ENCODE measurements at places on chromosomes 2 and 18.

DNA sequence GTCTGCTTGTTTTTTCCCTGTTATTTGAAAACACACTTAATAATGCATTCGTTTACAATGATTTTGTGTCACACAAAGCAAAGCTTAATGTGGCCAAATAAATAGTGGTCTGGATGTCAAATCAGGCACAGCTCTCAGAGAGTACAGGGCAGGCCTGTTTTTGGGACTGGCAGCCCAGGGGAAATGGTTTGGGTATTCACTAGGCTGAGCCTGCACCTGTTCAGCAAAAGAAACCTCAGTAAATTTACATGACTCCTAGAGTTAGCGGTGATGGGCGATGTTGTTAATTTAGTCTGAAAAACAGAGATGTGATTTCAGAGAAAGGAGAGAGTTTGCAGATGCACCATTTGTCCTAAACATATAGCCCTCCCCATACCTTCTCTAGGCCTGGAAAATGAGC lies 197.1 kb downstream of the ALK start:
- no peak for DNase-seq

- no peak for DNase-seq
Observed at GRCh38 chr2:48912110-48912509, 156.6 kb upstream of the LHCGR start.

GRCh38 chr18:49678440-49678839 lies 116.6 kb downstream of the LIPG start:
- DNase-seq: no peak

DNA sequence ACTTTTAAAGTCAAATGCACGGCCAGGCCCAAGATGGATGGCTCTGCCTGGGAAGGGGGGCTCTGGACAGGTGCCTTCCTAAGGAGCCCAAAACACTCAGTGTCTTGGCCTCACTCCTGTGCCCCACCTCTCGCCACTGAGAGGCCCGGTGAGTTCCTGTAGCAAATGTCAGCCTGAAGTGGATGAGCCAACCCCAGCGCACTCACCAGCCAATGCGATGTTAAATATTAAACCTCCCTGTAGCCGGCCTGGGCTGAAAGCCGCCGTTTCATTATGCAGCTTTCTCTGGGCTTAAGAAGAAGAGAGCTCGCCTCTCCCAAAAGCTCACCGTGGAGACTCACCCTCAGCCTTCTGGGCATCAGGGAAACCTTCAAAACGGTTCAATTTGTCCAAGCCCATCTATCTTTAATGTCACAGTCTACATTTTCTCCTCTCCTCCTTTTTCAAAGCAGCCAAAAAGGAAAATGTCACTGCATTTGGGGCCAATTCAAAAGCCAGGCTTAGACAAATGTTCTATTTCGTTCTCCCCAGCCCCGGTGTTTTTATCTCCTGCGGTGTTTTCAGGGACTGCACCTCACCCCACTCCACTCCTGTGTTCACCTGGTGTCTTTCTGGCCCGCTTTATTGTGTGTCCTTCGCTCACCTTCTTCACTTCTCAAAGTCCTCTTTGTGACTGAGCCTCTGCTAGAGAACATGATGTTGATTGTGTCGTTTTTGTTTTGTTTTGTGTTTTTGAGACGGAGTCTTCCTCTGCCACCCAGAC lies 124.0 kb downstream of the NRP2 start:
- DNase-seq: no peak

DNA sequence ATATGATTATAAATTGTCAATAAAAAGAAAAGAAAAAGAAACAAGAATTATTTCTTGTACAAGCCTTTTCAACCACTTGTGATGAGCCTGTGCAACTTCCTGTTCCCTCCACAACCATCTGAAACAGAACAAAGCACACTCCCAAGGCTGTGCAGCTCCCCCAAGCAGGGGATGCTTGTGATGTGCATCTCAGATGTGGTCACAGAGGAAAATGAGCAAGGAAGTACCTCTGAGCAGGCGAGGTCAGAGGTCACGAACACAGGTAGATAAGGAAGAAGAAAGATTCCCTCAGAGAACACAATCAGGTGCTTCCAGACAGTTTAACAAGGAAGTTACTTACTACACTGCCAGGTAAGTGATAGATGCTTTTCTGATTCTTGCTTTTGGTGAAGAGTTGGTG lies 274.8 kb upstream of the SLC39A10 start:
- peak; percentile 13 for DNase-seq

- DNase-seq: no peak
Observed at GRCh38 chr2:15059870-15060512, 427.5 kb downstream of the LRATD1 start.

GRCh38 chr18:3806656-3807055 lies 356.7 kb downstream of the TGIF1 start:
- no peak for DNase-seq

- no peak for DNase-seq
Observed at GRCh38 chr2:66562304-66562685, 127.4 kb downstream of the MEIS1 start.

GRCh38 chr2:134099273-134099672 lies 154.6 kb upstream of the MGAT5 start:
- DNase-seq: no peak

- no peak for DNase-seq
Observed at GRCh38 chr2:62506421-62506750, 391 bp upstream of the TMEM17 start.

DNA sequence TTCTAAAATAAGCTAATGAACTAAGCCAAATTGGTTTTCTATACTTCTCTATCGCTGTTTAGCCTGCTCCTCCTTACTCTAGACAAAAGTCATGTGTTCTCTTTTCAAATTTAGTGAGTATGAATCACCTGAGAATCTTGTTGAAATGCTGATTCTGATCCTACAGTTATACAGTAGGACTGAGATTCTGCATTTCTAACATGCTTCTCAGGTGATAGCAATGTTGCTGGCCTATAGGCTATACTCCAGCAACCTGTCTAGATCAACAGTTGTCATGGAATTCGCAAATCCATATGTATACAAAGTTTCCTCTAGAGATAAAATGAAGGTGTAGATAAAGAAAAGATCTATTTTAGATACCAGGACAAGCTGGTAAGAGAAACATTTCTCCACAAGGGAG lies 62.9 kb downstream of the MEMO1 start:
- no peak for DNase-seq

DNA sequence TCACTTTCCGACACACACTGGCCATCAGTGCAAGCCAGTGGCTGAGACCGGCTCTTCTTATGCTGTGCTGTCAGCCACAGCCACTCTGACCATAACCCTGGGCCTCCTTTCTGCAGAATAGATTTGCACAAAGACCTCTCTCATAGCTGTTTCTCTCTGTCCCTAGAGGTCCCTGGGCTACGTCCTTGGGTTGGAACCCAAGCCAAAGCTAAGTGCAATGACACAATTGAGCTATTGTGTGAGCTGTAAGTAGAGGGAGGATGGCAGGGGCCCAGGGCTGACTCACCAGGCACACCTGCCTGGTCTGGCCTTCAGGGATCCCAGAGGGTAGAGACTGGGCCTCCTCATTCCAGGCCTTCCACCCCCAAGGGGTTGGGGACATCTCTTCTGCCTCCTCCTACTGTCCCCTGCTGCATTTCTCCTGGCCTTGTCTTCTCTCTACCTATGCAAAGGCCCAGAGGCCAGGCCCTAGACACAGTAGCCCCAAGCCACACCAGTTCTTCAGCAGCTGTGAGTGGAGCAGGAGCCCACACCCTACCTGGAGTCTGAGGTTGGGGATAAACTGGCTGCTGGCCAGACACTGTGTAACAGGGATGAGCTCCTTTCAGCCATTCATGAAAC lies 174.6 kb downstream of the NCK2 start:
- no peak for DNase-seq

- peak; percentile 54 for DNase-seq
Observed at GRCh38 chr2:170930131-170930990, 1.3 kb downstream of the GORASP2 start.

DNA sequence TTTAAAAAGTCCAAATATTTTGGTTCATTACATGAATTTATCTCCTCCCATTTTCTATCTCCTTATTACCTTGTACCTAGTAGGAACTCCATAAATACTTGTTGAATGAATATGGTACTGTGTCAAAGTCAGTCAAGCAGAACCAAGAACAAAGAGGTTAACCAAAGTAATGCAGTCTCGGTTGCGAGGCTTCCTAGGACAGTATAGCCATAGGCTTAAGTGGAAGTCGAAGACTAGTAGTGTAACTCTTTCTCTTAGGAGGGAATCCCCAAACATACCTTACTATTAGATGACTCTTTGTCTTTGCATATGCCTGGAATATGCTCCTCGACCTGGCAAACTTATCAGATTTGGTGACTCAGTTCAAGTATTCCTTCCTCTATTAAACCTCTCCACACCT lies 4.8 kb downstream of the LIPT1 start:
- no peak for DNase-seq

GRCh38 chr2:19490846-19491435 lies 132.5 kb upstream of the OSR1 start:
- no peak for DNase-seq

DNA sequence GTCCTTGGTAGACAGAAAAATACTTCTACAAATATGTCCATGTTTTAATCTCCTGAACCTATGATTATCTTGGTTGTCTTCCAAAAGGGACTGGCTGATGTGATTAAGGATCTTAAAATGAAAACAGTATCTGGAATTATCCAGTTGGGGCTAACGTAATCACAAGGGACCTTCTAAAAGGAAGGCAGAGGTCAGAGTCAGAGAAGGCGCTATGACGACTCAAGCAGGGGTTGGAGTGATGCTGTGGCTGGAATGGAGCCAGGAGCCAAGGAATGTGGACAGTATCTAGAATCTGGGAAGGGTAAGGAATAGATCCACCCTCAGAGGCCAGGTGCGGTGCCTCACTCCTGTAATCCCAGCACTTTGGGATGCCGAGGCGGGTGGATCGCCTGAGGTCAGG lies 4.2 kb upstream of the USP14 start:
- no peak for DNase-seq

GRCh38 chr2:17475286-17475685 lies 43.0 kb downstream of the RAD51AP2 start:
- DNase-seq: no peak

GRCh38 chr2:176111309-176111663 lies 4.2 kb downstream of the HOXD11 start:
- no peak for DNase-seq

GRCh38 chr18:10029711-10030110 lies 115.9 kb downstream of the VAPA start:
- DNase-seq: no peak

GRCh38 chr2:37797081-37797480 lies 125.6 kb upstream of the CDC42EP3 start:
- no peak for DNase-seq

DNA sequence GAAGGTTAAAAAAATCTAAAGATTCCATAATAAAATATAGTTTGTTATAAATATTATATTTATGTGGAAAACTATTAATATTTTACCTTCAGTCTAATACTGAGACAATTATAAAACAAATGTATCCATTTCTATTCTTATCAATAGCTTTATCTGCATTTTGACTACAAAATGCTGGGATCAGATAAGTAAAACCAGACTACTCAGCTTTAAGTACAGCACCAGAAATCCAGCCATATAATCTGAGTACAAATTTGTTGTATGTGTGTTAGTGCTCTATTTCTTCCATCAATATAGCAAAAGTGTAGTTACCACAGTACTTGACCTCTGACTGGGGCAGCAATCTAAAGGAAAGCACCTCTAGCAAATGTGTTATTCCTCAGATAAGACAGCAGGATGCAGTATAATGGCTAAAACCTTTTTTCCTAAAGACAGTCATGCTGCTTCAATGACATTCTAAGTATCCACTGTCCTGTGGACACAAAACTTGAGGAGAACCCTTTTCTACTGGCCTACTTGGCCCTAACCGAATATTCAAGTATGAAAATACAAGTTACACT lies 68.1 kb downstream of the OLA1 start:
- no peak for DNase-seq

- no peak for DNase-seq
Observed at GRCh38 chr2:78532762-78533379, 492.6 kb upstream of the REG3G start.

Measured in T follicular helper cell (primary cell).